ENCODE measurements at places on chromosomes 7 and 10.

DNA sequence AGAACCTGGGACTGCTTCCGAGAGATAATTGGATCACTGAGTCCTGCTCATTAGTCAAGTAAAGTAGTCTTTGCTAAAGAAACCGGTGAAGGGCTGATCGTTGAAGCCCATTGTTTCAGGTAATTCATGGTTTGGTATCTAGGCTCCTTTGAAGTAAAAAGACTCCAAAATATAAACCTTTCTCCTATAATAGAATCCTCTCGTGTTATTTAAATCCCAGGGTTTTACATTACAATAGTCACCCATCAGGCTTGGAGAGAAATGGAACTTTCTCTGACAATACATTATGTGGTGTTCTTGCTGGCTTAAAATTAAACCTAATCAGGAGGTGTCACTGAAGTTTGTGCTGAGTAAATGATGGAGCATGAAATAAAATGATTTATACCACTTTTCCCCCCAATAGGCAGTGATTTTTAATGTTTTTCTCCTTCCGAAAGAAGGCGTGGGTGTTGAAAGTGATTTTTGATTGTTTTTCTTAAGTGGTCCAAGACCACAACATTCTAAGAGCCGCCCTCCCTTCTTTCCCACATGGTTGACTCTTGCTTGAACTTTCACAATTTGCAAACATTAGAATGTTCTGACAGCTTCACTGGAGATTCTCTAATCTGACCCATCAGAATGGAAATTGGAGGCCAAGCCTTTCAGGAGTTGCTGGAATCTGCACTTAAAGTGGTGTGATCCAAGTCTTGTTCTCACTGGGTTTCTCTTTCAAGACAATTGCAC lies 44.2 kb downstream of the LRMDA start:
- no peak for DNase-seq

DNA sequence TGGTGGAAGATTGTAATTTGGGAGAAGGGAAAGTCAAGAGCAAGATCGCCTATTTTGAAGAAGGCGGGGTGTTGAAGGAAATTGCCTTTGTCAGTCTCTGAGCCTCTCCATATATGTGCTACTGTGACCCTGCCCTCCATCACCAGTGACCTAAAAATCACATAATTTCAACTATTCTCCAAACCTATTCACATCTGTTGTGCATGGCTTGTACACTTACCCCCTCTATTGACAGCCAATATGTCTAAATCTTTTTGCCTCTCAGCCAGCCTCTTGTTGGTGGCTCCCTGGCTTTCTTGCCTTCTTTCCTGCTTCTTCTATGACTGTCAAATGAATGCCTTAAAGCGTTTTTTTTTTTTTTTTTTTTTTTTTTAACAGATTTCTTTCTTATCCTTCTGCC lies 295.6 kb downstream of the AUTS2 start:
- no peak for DNase-seq

DNA sequence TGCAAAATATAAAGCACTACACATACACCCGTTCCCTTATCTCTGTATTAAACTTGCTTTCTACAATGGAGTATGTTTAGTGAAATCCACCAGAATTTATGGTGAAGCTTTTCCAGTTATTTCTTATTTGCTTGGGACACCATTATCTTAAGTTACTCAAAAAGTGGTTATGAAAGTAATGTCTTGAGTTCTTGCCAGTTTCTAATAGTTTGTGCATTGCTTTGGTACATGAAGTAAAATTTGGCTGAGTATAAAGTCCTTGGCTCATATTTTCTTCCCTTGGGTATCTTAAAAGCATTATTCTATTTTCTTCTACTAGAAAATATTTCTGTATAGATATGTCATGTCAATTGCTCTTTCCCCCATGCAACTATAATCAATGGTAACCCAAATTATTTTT lies 85.2 kb downstream of the POLR1F start:
- DNase-seq = no peak

DNA sequence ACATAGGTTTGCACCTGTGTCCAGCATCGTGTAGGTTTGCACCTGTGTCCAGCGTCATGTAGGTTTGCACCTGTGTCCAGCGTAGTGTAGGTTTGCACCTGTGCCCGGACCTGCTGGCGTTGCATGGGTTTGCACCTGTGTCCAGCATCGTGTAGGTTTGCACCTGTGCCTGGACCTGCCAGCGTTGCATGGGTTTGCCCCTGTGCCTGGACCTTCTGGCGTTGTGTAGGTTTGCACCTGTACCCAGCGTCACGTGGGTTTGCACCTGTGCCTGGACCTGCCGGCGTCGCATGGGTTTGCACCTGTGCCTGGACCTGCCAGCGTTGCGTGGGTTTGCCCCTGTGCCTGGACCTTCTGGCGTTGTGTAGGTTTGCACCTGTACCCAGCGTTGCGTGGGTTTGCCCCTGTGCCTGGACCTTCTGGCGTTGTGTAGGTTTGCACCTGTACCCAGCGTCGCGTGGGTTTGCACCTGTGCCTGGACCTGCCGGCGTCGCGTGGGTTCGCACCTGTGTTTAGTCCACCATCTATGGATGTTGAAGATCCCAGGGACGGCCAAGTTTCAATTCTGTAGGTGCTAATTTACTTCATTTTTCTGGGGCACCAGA lies 158.0 kb downstream of the WDR37 start:
- no peak for DNase-seq
